Thymus (tissue), 14 donors: ENCODE measurements at places on chromosomes 12 and 14. TPM values are rescaled to one million over a fixed set of nuclear protein-coding genes. Genes with fewer than 3 reads are reported as not detected.

The GPR68 gene
- polyA plus RNA-seq = 3.6 TPM

The ACSM4 gene
- not detected for polyA plus RNA-seq

The ETFBKMT gene
- 1.5 TPM for polyA plus RNA-seq

The NID2 gene
- 2.5 TPM for polyA plus RNA-seq

The NANOG gene
- polyA plus RNA-seq = 0.02 TPM

The HOXC11 gene
- polyA plus RNA-seq = 0.21 TPM

The NAV3 gene
- 1.4 TPM for polyA plus RNA-seq

- H3K36me3 ChIP-seq = no peaks in the 10 kb centered on the region
- H3K27ac ChIP-seq = no peak overlapping the region
- no peaks in the 10 kb centered on the region for H3K4me1 ChIP-seq
- H3K4me3 ChIP-seq = no peak overlapping the region
Measured at GRCh38 chr12:22361785-22362184, 27.3 kb upstream of the ST8SIA1 start.

DNA sequence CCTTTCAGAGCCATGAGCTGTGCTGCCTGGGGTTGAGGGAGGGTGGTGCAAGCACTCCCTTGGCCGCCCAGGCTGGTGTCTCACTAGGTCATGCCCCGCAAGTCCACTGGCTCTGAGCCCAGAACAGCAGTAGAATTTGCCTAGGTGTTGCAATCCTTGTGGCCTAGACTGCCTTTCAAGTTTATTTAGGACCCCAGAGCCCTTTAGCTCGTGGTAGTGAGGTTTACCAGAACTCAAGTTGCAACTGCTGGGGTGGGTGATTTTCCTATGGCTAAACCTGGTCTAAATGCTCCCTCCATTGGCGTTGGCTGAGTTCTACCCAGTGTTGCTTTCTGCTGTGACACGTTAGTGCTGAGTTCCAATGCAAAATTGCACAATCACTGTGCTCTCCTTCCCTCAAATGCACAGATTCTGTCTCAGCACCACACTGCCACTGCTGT lies 287.2 kb downstream of the BCAT1 start:
- no peaks in the 10 kb centered on the region for H3K36me3 ChIP-seq
- DNase-seq = no peak
- H3K27me3 ChIP-seq = no peaks in the 10 kb centered on the region
- no peak overlapping the region for H3K4me3 ChIP-seq
- H3K4me1 ChIP-seq = no peaks in the 10 kb centered on the region
- no peak overlapping the region for H3K27ac ChIP-seq

- peaks cover 11% of the 10 kb centered on the region for H3K36me3 ChIP-seq
- no peak overlapping the region for H3K27ac ChIP-seq
- H3K4me3 ChIP-seq = no peak overlapping the region
- H3K27me3 ChIP-seq = peaks cover 17% of the 10 kb centered on the region
- no peak for DNase-seq
Measured at GRCh38 chr14:22976620-22977433, 5.5 kb downstream of the AJUBA start.

DNA sequence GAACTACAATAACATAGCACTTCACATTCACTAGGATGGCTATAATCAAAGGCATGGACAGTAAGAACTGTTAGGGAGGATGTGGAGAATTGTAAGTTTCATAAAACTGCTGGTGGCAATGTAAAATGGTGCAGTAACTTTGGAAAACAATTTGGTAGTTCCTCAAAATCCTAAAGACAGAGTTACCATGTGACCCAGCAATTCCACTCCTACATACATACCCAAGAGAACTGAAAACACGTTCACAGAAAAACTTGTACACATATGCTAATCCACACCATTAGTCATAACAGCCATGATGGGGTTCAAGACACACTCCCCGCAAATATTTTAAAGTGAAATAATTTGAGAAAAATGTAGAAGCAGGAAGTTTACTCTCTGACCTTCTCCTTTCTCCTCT lies 31.7 kb downstream of the GALC start:
- no peak overlapping the region for H3K27ac ChIP-seq
- peaks cover 18% of the 10 kb centered on the region for H3K36me3 ChIP-seq
- DNase-seq = no peak
- no peaks in the 10 kb centered on the region for H3K4me1 ChIP-seq
- H3K27me3 ChIP-seq = no peaks in the 10 kb centered on the region

DNA sequence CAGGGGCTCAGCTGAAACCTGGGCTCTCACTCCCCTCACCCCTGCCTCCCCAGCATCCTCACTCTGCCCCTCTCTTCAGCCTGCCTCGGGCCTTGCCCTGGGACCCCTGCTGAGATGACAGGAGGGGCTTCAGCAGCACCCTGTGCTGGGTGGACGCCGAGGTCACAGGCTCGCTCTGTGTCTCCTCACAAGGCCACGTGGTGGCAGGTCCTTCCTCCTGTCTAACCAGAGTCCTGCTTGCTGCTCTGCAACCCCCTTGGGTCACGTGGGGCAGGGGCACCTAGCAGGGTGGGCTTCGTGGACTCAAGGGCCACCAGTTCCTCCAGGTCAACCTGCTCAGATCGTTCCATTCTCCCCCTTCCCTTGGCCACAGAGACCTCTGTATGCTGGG lies 90.4 kb downstream of the TMEM121 start:
- no peak for DNase-seq
- no peaks in the 10 kb centered on the region for H3K4me1 ChIP-seq
- no peak overlapping the region for H3K4me3 ChIP-seq
- no peaks in the 10 kb centered on the region for H3K36me3 ChIP-seq

DNA sequence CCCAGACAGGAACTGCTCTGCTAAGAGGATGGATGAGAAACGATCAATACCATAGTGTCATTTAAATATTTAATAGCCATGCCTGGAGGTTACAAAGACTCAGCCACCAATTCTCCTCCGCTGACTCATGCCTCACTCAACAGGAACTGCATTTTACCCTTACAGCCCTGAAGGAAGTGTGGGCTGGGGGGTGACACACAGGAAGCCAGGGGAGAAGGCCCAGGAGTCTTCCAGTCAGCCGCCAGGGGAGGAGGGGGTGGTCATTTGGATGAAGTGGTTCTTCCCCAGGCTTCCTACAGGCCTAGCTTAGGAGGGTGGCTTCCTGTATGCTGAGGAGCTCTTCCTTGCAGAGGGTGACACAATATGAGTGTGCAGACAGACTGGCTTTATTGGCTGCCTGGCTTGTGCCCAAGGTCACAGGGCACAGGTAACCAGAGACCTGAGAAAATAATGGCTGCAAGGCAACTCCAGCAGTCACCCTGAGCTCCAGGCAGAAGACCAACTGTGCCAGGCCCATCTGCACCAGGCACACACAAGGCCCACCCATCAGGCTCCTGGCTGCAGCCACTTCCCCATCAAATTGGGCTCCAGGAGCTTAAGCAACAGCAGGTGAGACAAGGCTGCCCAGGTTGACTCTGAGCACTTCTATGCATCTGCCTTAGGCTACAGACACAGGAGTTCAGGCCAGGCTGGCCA lies 30.6 kb upstream of the RPLP0 start:
- H3K4me3 ChIP-seq = no peak overlapping the region
- H3K27ac ChIP-seq = peak overlapping the region; percentile 72
- H3K27me3 ChIP-seq = no peaks in the 10 kb centered on the region
- no peaks in the 10 kb centered on the region for H3K36me3 ChIP-seq

GRCh38 chr14:101134851-101135433 lies 231.4 kb upstream of the RTL1 start:
- peaks cover 9% of the 10 kb centered on the region for H3K27me3 ChIP-seq
- H3K4me1 ChIP-seq = peaks cover 34% of the 10 kb centered on the region
- H3K27ac ChIP-seq = no peak overlapping the region
- H3K4me3 ChIP-seq = no peak overlapping the region

DNA sequence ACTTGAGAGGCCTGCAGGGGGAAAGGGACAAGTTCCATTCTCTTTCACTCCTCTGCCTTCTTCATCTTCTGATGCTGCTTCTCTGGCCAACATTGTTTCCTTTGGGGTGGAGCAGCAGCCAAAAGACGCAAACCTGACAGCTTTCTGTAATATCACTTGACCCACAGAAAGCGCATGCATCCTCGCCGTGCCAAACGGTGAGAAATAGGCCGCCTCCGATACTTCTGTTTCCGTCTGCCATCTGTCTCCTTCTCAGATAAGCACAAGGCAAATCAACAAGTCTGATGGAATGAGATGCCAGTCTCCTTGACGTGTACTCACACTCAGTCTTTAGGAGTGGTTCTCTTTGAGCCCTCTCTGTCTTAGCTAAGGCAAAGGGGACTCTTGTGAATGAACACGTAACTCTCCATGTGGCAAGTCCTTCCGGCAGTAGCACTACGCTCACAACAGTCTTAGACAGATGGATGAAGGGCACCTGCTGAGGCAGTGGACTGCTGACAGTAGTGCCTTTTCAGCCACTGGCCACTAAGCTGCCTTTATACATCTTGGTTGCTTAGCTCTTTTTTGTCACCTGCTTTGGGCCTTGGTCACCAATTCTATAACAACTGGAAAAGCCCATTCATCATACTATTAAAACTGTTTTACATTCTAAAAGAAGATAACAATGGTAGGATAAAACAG lies 214.1 kb downstream of the FBXL14 start:
- H3K4me1 ChIP-seq = no peaks in the 10 kb centered on the region
- no peak overlapping the region for H3K27ac ChIP-seq
- DNase-seq = no peak
- H3K27me3 ChIP-seq = no peaks in the 10 kb centered on the region

- DNase-seq = no peak
- H3K36me3 ChIP-seq = no peaks in the 10 kb centered on the region
- H3K4me3 ChIP-seq = no peak overlapping the region
- H3K27me3 ChIP-seq = no peaks in the 10 kb centered on the region
- H3K4me1 ChIP-seq = no peaks in the 10 kb centered on the region
- no peak overlapping the region for H3K27ac ChIP-seq
Measured at GRCh38 chr12:48021485-48022179, 17.4 kb upstream of the COL2A1 start.

GRCh38 chr12:84315926-84316325 lies 596.7 kb downstream of the SLC6A15 start:
- no peak overlapping the region for H3K27ac ChIP-seq
- H3K4me3 ChIP-seq = no peak overlapping the region
- H3K4me1 ChIP-seq = no peaks in the 10 kb centered on the region

DNA sequence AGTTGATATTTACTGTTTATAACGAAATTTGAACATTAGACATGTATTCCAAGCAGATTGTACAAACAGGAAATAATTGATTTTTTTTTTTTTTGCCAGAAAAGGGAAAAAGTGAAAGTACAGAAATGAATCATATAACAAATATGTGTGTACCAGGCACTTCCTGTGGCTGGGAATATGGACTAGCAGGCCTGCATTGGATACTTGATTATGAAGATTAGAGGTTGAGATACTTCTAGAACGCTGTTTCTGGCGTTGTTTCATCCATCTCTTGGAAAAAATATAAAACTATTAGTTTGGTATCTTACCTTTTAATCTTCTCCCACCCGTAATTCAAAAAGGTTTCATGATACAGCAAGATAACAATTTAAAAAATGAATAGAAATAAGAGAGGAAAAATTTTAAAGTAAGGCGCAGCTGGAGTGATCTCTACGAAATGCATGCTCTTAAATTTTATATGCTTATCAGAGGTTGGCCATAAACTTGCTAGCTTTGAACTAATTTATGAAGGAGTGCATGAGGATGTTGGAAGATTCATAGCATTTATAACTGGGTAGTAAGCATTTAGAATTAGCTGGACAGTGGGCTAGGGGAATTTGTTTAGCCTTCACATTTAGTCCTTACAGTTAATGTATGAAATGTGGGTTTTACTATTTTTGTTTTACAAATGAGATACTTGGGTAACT lies 90.8 kb downstream of the AEBP2 start:
- no peak overlapping the region for H3K4me3 ChIP-seq
- no peak for DNase-seq
- no peaks in the 10 kb centered on the region for H3K4me1 ChIP-seq
- H3K36me3 ChIP-seq = no peaks in the 10 kb centered on the region

GRCh38 chr12:118327391-118327790 lies 45.3 kb downstream of the TAOK3 start:
- no peak for DNase-seq
- H3K4me1 ChIP-seq = no peaks in the 10 kb centered on the region
- no peaks in the 10 kb centered on the region for H3K36me3 ChIP-seq
- H3K4me3 ChIP-seq = no peak overlapping the region
- H3K27ac ChIP-seq = no peak overlapping the region

DNA sequence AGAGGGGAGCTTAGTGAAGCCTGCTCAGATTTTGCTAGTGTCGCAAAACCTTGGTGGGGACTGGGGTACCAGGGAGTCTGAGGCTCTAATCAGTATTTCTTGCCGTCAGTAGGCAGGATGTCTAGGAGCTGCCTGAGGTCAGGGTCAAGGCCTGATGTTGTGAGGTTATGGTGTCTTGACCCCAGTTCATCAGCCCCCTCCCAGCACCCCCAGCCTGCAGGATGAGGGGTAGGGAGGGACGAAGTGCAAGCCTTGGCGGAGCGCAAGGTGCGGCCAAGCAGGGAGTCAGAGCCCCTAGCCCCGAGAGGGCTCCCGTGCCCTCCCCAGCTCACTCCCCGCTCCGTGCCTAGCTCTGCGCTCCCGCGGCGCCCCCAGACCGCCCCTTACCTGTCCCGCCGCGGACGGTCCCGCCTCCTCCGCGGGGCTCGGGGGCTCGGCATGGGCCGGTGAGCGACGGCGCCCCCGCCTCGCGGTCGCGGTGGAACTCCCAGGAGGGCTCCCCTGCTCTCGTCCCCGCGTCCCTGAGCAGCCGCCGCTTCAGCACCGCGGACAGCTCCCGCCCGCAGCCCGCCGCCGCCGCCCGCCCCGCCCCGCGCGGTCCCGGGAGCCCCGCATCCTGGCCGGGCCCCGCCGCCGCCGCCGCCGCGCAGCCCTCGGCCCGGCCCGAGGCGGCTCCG lies 347 bp downstream of the SYNDIG1L start:
- no peak overlapping the region for H3K27ac ChIP-seq
- peak overlapping the region; percentile 25 for H3K4me3 ChIP-seq
- peak; percentile 34 for DNase-seq
- peaks cover 45% of the 10 kb centered on the region for H3K27me3 ChIP-seq
- peaks cover 4% of the 10 kb centered on the region for H3K4me1 ChIP-seq

DNA sequence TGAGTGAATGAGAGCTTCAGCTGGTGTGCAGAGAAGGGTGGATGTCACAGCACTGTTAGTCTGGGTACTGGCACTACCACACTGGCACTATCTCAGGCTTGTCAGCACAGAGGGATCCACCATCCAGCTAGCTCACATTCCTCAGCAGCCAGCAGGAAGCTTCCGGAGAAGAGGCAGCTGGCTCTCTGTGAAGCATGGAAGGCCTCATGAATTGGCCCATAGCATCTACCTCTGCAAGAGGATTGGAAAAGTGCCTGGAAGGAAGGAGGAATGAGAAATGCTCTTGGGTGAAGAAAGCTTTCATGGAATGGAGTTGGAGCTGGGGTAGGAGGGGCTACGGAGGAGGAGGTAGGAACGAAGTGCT lies 9.9 kb downstream of the KRT83 start:
- no peak for DNase-seq
- no peaks in the 10 kb centered on the region for H3K4me1 ChIP-seq
- peaks cover 29% of the 10 kb centered on the region for H3K27me3 ChIP-seq

DNA sequence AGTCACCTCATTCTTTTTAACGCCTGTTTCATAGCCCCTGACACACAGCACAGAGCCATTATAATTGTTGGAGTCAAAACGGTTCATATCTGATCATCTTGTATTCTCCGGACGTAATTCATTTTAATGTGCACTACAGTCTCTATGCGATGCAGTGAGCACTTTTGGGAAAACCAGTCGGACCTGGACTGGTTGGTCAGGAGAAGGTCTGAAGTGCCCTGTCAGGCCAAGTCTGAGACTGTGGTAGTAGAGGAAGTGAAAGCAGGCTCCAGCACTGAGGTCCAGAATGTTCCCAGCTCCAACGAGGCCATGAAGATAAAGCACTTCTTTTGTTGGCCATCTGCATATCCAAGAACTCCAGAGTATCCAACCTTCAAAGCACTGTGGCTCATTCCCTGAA lies 117.1 kb upstream of the NCOR2 start:
- H3K27ac ChIP-seq = peak overlapping the region; percentile 19
- no peaks in the 10 kb centered on the region for H3K36me3 ChIP-seq
- H3K4me1 ChIP-seq = peaks cover 12% of the 10 kb centered on the region
